ENCODE measurements at places on chromosomes 7 and 10.

DNA sequence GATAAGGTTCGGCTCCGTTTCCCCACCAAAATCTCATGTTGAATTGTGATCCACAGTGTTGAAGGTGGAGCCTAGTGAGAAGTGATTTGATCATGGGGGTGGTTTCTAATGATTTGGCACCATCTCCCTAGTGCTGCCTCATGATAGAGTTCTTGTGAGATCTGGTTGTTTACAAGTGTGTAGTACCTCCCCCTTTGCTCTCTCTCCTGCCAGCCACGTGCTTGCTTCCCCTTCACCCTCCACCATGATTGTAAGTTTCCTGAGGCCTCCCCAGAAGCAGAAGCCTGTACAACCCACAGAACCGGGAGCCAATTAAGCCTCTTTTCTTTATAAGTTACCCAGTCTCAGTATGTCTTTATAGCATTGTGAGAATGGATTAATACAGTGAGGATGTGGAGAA is 12.1 kb upstream of the LRGUK start:
- no peak for DNase-seq

DNA sequence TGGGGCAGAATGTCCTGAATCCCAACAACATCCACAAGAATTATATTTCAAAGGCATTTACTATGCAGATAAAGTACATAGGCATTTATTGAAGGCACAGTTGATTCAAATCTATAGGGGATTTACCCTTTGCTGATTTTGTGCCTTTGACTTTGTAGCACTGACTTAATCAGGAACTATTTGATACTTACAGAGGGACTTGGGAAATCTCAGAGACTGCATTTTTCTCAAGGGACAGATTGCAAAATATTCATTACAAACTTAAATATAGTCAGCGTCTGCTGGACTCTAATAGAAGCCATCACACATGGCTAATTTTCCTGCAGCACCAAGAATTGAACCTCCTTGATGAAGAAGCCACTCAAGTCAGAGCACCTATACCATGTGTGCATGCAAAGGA is 44.9 kb downstream of the FAS start:
- DNase-seq, result no peak

DNA sequence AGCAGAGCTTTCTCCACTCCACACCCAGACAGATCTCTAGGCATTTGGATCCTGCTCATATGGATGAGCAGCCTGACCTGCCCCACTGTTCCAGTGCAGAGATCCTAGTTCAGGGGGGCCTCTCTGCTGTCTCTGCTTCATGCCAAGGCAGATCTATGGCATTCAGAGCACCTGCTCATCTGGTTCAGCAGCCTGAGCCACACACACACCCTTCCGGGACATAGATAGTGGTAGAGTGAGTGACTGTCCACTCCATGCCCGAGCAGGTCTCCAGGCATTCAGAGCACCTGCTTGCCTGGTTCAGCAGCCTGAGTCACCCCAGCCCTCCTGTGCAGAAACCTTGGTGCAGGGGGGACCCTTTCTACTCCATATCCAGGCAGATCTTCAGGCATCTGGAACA is 54.3 kb upstream of the ZNF800 start:
- no peak for DNase-seq

DNA sequence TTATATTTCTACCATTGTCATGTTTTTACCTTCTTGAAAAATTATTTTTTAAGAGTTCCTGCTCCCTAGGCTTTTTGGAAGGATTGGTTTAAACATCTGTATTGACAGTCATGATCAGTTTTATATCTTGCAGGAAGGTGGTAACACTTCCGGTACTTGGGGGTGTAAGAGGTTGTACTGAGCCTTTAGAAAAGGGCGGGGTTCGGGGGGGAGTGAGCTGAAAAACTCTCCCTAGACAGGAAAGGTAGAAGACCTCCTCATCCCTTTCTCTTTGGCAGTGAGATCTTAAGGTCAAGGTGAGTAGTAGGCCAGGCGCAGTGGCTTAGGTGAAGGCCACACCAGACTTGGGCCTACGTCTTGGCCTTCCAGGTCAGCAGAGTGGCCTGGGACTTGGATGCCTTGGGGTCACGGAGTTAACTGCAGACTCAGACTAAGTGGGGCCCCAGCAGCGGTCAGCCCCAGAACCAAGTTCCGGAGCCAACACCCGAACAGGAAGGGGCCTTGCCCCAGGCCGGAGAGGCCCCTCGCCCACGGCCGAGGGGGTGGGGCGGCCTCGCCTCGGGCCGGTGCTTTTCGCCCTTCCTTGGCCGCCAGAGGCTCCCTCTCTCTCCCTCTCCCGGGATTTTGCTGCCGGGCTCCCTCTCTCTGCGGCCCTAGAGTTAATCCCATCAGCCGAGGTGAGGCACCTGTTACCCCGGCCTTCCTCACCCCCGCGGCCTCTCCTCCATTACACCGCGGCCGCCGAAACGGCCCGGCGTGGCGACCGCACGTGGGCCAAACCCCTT is at the start of gene PPP1R9A:
Gene PPP1R9A, plus strand, starts transcription at position 569 of the 785 bp plus-strand sequence. CDS start 2,520 bp downstream, outside the sequence.
- no peak for DNase-seq

DNA sequence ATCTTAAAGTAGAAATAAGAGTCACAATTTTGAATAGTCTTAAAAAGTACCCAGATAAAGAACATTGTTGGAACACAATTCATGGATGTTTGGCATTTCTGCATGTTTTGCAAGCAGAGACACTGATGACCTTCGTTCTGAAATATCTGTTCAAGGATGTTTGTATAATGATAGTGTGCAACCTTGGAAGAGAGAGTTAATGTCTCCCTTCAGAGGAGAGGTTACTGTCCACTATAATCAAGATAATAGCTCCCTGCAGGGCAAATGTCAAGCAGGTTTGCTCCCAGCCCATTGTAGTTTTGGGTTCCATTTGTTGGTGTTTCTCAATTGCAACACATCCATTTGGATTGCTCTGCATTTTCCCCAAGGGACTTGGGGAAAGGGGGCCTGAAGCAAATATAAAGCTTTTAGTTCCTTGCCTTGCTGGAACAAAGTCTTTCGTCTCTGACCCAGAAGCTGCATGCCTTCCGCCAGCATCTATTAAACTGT is 45.2 kb downstream of the COL1A2 start:
- DNase-seq, result no peak

- no peak for DNase-seq
These were observed 265.9 kb upstream of the NRP1 start for GRCh38 chr10:33600381-33600780.

- DNase-seq, result no peak
These were observed 58.6 kb downstream of the COL13A1 start for GRCh38 chr10:69860271-69860670.

DNA sequence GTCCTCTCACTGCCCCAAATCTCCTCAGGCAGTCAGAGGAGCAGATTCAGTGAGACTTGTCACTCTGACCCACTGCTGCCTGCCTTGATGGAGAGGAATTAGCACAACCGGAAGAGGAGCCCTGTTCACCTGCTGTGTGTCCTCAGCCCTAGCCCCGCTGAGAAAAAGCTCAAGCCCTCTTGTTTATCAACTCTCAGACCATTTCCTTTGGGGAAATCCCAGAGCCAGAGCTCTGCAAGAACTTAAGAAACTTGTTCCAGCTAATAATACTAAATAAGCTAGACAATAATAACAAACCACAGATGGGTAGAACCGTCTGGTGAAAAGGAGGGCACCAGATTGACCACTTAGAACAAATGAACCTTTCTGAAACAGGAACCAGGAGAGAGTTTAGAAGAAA is 37.7 kb upstream of the ITGB1 start:
- no peak for DNase-seq

- DNase-seq, result no peak
These were observed 237.3 kb upstream of the ZMIZ1 start for GRCh38 chr10:78831461-78831860.

DNA sequence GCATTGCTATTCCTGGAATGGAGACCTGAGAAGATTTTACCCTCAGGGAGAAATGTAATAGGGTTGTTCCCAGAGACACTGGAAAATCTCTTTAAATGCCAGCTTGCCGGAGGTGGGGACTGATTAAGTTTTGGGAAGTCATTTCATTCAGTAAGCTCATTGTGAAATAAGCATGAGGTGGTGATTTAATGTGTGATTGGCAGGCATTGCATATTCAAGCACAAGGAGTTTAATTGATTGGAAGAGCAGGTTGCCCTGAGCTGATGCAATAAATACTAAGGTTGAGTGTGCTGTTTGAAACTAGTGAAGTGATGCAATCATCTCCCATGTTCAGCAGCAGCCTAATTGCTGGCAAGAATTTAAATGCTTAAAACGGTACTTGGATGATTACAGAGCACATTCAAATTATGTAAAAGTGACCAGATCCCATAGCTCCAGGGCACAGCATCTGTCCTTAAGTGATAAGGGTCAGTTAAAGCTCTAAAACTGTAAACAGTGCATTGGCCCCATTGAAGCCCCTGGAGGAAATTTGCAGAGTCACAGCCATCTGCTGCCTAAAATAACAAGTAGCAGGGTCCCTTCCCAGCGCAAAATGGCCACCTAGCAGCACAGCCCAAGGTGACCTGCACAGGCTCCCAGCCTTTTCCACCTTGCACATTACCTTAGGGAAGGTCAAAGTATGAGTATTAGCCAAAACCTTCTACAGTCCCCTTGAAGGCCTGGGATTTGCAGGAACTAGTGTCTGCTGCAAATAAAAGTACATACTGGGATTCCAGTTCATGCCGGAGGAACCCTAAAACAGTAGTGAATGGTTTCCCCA is 92.1 kb downstream of the CCDC71L start:
- no peak for DNase-seq

GRCh38 chr10:125151553-125152449 is 8.6 kb downstream of the CTBP2 start:
- no peak for DNase-seq

GRCh38 chr10:104925232-104925851 is 284.3 kb downstream of the SORCS3 start:
- no peak for DNase-seq

GRCh38 chr10:113444766-113445365 is 108.0 kb upstream of the HABP2 start:
- DNase-seq, result no peak

DNA sequence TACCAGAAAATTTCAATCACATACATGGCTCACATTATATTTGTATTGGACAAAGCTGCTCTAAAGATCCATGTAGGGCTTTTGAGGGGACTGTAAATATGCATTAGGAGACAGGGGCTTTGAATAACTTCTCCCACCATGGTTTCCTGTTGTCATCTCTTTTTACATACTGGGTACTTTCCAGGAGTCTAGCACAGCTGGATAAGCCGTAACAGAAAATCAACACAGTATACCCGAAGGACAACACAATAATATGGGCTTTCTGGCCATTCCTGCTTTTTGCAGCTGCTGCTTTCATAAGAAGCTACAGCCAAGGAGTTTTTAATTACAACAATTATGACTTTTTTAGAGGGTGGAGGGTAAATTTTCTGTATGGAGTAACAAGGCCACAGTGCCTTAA is 63.4 kb upstream of the SRPK2 start:
- DNase-seq, result no peak

GRCh38 chr10:129728246-129728820 is 235.7 kb downstream of the EBF3 start:
- no peak for DNase-seq

DNA sequence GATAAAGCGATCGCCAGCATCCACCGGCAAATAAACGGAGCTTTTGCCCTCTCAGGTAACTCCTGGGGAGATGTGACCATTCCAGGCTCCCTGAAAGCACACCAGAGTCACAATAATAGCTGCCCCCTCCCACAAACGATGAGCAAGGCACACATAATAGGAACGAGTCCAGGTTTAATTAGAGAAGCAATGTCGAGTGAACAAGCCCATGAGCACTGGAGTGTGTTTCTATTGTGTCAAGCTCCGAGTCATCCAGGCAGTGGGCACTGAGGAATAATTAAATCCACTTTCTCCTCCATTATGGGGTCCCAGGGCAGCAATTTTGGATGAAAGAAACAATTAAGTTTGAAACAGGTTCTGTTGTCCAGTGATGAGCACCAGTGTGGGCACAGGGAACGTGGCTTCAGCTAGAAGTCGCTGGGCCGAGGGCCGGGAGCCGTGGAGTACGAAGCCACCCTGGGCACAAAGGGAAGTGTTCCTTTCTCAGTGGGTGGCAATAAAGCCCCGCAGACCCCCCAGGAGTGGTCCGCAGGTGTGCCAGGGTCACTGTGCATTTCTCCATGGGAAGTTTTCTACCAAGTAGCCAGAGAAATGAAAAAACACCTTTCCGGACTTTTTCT is 12.0 kb downstream of the PNLIPRP2 start:
- no peak for DNase-seq

GRCh38 chr7:75756991-75757676 is 14.9 kb downstream of the CCL26 start:
- DNase-seq, result no peak

- no peak for DNase-seq
These were observed 319.3 kb upstream of the GHITM start for GRCh38 chr10:83820033-83820432.

- no peak for DNase-seq
These were observed 419.1 kb downstream of the ARL4A start for GRCh38 chr7:13106513-13106912.

GRCh38 chr7:30674876-30675275 is 7.4 kb downstream of the CRHR2 start:
- no peak for DNase-seq

- DNase-seq, result no peak
These were observed 24.8 kb upstream of the MKI67 start for GRCh38 chr10:128151031-128151430.

DNA sequence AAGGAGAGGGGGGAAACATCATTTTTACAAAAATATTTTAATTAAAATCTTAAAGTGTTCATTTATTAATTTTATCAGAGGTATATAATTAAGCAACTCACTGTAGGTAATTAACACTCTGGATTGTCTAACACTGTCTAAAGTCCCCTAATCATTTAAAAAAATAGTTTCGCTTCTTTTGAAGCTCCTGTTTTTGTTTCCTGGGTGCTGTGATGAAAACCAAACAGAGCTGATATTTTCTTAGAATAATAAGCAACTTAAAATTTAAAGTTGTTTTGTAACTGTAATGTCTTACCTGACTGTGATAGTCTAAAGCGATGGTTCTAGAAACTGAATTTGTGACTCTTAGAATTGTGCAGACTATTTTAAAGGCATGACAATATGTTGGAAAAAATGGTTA is 961.0 kb downstream of the GATA3 start:
- DNase-seq, result no peak

- no peak for DNase-seq
These were observed 168.4 kb downstream of the RELN start for GRCh38 chr7:103821092-103821491.

DNA sequence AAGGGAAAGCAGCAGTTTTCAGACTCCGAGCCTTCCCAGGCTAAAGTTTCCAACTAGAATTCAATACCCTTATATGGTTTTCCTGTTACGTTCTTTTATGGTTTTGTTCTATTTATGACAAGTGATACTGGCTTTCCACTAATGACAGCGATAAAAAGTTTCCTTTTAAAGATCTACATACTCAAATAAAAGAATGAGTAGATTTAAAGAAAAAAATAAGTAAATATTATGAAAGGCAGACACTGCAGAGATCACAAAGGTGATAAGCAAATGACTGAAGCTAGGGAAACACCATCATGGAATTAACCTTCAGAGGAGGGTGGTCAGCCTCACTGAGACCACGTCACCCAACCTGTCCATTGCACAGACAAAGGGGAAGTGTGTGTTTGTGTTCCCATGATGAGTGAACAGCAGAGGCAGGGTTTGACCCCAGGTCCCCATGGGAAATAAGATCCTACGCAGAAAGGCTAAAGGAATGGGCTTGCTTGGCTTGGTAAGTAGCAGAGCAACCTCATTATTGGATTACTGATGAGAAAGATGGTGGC is 4.0 kb downstream of the VSIR start:
- DNase-seq, result no peak

GRCh38 chr10:25933653-25934608 is at the start of gene MYO3A:
Gene MYO3A (plus strand): TSS chr10:25934229. CDS start chr10:25952111, 17,882 bp downstream.
- DNase-seq, result no peak

- no peak for DNase-seq
These were observed 186.6 kb downstream of the RAB11FIP2 start for GRCh38 chr10:117860135-117860534.

GRCh38 chr10:51020200-51020599 is 54.1 kb upstream of the PRKG1 start:
- DNase-seq, result no peak

Measured in cortex of kidney (tissue), 1 donor.